ENCODE measurements at places on chromosomes 1 and 21.

- peak; percentile 83 for DNase-seq
These were observed 57.6 kb downstream of the SIM2 start for GRCh38 chr21:36756527-36756926.

GRCh38 chr21:42063571-42064521 is 7.3 kb upstream of the UMODL1 start:
- no peak for DNase-seq

DNA sequence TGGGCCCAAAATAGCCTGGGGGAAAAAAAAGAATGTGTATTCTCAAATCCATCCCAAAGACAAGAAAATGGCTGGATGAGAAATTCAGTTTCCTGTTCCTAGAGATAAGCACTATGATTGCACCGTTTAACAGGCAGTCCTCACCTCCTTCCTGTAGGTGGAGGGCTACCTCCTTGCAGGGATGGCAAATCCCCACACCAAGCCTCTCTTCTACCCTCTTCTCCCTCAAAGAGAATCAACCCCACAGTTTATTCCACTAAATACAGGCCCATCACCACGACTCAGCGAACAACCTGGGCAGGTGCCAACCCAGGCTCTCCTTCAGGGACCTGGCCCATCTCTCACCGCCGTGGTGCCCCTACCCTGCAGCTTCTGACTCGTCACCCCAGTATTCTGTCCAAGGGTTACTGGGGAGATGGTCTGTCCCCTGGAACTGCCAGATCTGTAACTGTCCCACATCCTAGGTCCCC is 3.4 kb upstream of the CHD5 start:
- DNase-seq: peak; percentile 20

- DNase-seq: no peak
These were observed 77.9 kb downstream of the ADARB1 start for GRCh38 chr21:45152265-45152746.

DNA sequence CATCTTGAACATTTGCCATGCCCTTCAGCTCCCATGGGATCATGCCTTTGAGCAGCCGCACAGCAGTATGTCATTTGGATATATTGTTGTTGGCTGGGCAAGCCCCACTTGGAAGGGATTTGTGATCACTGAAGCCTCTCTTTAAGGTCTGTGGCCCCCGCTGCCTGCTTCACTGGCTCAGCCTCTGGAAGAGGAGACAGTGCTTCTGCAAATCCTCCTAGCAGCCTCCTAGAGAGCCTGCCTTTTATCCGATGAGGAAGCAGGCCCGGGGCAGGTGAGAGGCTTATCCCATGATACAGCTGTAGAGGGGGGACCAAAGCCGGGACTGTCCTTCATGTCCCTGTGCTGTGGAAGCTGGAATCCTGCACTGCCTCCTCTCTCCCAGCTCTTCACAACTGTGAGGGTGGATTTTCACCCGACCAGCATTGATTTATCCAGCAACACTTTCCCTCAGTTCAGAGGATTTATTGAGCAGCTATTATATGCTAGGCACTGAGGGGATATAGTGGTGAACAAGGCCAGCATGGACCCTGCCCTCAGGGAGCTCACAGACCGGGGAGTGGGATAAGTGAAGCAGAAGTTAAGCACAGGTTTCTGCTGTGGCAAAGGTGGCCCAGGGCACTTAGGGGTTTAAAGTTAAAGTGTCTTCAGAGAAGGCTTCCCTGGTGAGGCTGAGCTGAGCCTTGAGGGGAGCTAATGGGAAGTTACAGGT is 3.9 kb downstream of the TMEM61 start:
- DNase-seq: no peak

DNA sequence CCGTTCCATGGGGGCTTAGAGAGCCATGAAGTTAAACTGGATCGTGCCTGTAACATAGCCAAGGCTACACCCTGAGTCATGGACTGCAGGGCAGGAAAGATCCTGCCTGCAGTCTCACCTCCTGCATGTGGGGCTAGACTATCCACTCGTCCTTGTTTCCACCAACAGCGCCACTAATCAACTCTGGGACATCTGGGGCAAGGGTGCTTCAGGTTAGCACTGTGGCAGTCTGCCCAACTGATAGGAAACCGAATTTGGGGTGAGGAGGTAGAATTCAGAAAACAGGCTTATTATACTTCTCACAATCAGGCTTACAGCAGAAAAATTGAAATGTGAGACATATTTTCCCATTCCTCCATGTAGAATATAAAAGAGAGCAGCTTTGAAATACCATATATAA is 85.2 kb upstream of the ADAM30 start:
- no peak for DNase-seq

GRCh38 chr1:30903343-30904034 is 5.1 kb downstream of the SDC3 start:
- DNase-seq: peak; percentile 43

DNA sequence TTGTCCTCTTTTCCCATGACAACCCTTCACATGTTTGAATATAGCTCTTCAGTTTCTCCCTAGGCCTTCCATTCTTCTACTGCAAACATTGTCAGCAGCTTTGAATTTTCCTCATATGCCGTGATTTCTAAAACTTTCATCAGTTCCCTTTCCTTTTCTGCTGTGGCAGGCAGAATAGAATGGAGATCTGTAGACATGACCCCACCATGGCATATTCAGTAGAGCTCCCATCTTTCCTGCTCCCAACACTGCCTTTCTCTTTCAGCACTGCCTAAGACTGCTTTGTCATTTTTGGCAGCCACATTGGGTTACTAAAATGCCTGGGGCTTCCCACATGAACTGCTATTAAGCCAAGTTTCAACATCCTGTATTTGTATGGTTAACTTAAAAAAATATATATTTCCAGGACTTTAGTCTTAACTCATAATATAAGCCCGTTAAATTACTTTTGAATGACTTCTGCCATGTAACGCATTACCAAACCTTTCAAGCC is 60.9 kb downstream of the TBX19 start:
- peak; percentile 50 for DNase-seq

DNA sequence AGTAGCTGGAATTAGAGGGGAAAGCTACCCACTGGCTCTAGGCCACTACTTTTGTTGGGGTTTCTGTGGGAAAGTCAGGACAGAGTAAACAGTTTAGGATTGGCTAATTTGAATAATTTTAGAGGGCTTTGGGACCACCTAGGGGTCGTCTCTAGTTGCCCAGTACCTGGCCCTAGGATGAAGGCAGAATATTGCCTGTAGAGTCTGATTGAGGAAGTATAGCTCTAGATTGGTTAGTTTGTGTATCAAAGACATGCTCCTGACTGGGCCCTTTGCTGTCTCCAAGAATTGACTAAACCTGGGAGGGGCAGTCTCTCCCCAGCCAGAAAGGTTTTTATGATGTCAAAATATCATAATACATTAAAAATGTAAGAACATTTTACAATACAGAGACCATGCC is 142.0 kb downstream of the POU2F1 start:
- no peak for DNase-seq

DNA sequence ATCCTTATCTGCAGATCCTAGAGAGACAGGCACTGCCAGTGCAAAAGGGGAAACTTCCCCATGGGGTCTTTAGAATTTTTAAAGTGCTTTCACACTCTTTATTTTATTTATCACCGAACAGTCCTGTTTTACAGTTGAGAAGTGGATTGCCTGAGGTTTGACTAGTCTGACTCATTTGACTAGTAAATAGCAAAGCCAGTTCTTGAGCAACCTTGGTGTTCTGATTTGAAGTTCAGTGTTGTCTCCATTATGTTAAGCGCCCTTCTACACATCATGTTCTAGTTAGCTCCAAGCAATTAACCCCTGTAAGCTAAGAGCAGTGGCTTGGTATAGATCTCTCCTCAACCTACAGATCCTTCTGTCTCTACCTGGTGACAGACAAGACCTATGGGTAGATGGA is 262.9 kb downstream of the CACNA1E start:
- DNase-seq: no peak

All from IMR-90 (cell line).